Stimulated activated naive CD8-positive, alpha-beta T cell treated with anti-CD3 and anti-CD28 coated beads, Interleukin-15, amount 100 ng/mL, for 72 hours (primary cell): ENCODE measurements at places on chromosomes 16 and 17.

- DNase-seq = no peak
These were observed 18.9 kb downstream of the C17orf75 start for GRCh38 chr17:32323046-32323445.

- DNase-seq = no peak
These were observed 22.9 kb downstream of the SLFN12L start for GRCh38 chr17:35514564-35514963.

DNA sequence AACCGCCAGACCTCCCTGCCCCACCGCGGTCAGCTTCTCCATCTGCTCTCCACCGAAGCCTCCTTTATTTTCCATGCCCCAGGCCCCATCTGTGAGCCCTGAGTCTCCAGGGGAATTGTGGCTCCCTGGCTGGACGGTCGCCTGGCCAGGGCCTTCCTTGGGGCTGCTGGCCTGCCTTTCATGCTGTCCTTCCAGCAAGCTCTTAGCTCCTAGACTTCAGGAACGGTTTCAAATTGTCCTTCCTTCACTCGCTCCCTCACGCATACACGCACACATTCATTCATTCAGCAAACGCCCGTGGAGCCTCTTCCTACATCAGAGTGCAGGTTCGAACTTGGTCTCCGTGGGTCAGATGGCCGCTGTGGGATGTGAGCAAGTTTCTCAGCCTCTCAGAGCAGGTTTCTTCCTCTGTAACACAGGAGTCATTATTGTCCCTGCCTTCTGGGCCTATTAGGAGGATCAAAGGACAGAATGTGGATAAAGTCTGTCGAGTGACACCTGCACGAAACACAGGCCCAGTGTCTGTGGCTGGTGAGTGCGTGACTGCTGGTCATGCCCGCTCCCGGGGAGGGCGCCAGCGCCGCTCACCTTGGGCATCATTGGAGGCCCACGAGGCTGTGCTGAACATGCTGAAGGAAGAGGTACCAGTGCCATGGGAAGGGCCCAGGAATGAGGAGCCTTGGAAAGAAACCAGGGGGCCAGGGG is 18.7 kb upstream of the GSE1 start:
- DNase-seq = no peak

- DNase-seq = no peak
These were observed 21.8 kb downstream of the NUDT7 start for GRCh38 chr16:77744141-77744540.

- no peak for DNase-seq
These were observed 27.5 kb downstream of the TBX4 start for GRCh38 chr17:61479493-61480413.
